A549 treated with CORT108297 at 1 μM for 4 hours (cell line): ENCODE measurements at places on chromosomes 5 and 9. TPM values are rescaled to one million over a fixed set of nuclear protein-coding genes. Genes with fewer than 3 reads are reported as not detected.

The ELOVL7 gene
- total RNA-seq: 9.0 to 14.3 TPM (median 11.7 TPM) in 5 replicates

The CDC25C gene
- 10.1 to 12.7 TPM (median 11.5 TPM) in 5 replicates for total RNA-seq

The IFNA2 gene
- not detected in 5 replicates for total RNA-seq

The ADAM19 gene
- total RNA-seq: 11.4 to 18.4 TPM (median 14.3 TPM) in 5 replicates

The ZBTB43 gene
- total RNA-seq: 4.9 to 10.8 TPM (median 9.2 TPM) in 5 replicates

The IL3 gene
- total RNA-seq: not detected in 5 replicates

The OTP gene
- 0.03 to 0.09 TPM (median 0.06 TPM) in 5 replicates for total RNA-seq

The ADAMTS12 gene
- total RNA-seq: 6.1 to 9.2 TPM (median 7.2 TPM) in 5 replicates

The FYB1 gene
- total RNA-seq: 10.0 to 19.8 TPM (median 13.9 TPM) in 5 replicates
